ENCODE measurements at places on chromosomes 4 and X.

- DNase-seq, result no peak
Measured at GRCh38 chr4:47715716-47716416, 122.0 kb downstream of the CORIN start.

- DNase-seq, result no peak
Measured at GRCh38 chrX:115970718-115971117, 199.8 kb upstream of the AGTR2 start.

DNA sequence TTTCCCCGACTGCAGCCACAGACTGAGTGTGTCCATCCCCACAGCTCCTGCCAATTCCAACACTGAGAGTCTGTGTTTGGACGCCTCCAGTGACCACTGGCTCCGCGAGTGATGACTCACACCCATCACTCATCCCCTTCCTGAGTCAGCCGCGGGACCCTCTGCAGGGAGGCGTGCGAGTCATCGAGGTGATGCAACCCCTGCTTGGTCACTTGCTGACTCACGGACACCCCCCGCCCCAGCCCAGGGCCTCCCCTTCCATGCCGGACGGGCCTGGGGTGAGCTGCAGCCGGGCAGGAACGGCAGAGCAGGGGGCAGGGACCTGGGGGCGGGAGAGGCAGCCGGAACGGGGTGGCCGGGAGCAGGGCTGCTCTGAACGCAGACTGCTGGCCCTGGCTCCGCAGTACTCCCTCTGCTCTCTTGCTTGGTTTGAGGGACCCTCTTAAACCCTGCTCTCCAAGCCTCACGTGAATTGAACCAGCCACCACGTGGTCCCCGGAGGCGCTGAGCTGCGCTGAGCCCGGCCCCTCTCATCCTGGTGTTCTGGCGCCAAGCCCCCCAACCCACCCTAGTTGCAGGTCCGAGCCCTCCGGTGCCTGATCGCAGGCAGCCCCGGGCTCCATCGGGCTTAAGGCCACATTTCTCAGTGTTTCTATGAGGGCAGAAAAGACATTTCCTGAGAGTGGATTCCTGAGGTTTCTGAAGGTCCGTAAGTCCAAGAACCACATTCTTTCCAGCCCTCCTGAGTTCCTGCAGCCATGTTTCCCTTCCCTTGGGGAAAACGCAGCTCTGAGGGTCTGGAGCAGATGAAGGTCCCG is 32.4 kb downstream of the FGFRL1 start:
- peak; percentile 98 for DNase-seq

- no peak for DNase-seq
Measured at GRCh38 chrX:17361620-17362019, 13.4 kb upstream of the NHS start.

DNA sequence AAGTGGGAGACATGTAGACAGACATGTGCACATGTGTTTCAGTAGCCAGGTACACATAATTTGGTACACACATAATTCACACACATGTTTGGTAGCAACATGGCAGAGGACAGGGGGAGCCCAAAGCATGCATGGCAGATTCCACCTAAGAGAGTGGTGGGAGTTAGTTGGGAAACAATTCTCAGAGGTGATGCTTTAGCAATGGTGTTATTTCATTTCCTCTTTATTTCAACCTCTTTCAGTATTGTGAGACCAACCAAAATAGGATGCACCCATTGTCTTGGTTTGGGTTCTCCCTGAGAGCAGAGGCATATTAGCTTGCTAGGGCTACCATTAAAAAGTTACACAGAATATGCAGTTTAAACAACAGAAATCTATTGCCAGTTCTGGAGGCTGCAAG is 92.2 kb upstream of the ANXA3 start:
- no peak for DNase-seq

GRCh38 chrX:66176134-66176533 is 12.1 kb downstream of the HEPH start:
- no peak for DNase-seq

- DNase-seq, result no peak
Measured at GRCh38 chr4:74023709-74024108, 14.8 kb downstream of the CXCL3 start.

DNA sequence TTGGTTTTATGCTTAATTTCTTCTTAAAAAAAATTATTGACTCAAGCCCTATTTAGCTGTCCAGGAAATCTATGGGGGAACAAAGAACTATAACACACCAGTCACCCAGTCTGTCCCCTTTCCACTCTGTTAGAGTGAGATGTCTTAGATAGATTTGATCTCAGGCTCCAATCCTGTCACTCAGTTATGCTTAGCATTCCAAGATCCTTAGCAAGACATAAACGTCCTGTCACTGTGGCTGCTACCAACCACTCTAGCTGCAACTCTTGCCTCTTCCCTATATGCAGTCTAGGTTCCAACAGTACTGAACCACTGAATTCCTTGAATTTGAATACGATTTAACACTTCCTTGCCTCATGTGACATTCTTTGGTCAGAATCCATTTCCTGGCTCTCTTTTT is 241.9 kb upstream of the NWD2 start:
- no peak for DNase-seq

DNA sequence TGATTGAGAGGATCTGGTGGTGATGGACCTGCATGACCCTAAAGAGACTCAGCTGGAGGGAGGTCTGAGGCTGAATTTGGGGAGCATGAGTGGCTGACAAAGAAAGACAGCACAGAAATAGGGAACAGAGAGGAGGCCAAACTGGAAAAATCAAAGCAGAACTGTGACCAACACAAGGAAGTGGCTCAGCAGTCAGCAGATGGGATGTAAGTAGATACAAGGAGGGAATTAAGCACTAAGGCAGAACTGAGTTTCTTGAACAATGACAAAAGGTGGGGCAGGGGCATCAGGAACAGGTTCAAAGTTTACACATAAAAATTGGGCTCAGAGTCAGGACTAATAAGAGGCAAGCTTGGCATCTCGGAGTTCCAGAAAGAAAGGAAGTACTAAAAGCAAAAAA is 144.3 kb upstream of the KLF3 start:
- DNase-seq, result no peak

DNA sequence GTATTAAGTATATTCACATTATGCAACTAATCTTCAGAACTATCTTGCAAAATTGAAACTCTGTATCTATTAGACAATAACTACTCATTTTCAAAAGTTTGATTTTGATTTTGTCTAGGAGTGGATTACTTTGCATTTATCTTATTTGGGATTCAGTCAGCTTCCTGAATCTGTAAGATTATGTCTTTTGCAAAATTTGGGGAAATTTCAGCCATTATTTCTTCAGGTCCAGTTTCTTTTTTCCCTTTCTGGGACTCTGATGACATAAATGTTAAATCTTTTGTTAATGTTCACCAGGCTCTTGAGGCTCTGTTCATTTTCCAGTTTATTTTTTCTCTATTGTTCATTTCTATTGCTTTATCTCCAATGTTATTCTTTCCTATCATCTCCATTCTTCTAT is 15.0 kb downstream of the RPS6KA3 start:
- no peak for DNase-seq

DNA sequence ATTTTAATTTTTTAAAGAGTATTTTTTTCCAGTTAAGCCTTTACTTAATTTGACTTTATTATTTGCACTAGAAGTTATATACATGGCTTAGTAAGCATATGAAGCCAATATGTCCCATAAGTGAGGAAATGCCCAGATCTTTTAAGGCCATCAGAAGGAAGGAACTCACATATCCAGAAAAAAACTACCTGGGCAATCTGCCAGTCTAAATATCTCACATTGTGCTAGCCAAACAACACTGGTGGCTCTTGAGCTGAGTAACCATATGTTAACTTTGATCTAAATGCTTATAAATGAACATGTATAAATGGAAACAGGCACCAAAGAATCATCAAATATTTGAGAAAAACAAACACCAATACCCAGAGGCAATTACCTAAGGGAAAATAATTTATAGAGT is 138.6 kb upstream of the APOOL start:
- DNase-seq, result no peak

GRCh38 chr4:109959195-109959594 is 46.5 kb downstream of the EGF start:
- no peak for DNase-seq

GRCh38 chr4:120733968-120734367 is 188.6 kb downstream of the PRDM5 start:
- DNase-seq, result no peak

DNA sequence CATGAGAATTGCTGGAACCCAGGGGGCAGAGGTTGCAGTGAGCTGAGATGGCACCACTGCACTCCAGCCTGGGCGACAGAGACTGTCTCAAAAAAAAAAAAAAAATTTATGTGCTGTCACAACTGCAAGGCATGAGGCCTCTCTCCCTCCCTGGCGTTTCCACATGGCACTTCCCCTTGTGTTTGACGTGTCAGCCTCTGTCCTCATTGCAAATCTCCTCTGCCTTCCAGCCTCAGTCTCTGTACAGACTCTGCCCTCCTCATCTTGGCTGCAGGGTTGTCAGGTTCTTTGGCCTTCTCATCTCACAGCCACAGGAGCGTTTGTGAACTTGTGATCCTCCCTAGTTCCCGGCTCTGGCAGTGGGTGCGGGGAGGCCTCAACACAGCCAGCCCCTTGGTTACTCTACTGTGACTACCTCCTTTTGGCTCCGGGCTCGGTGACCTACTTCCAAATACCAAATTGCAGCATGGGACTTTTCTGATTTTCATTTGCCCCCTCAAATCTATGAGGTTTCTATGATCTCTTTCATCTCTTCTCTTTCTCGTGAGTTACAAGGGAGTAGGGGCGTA is 250.0 kb downstream of the CBR4 start:
- peak; percentile 56 for DNase-seq

DNA sequence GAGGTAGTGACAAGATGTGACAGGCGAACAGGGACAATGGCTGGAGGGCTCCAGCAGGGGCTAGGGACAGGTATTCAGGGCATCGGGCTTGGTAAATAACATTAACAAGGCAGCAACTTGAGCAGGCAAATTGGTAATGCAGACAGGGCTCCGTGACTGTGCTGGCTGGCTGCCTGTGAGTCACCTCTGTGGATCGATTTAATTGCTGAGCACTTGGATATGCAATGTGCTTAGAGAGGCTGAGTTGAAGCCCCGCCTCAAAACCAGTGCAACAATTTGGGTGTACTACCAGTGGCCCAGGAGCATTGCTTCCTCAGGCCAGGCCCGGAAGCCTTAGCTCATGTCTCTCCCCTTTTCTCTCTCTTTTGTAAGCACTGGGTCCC is 19.5 kb downstream of the CNGA2 start:
- no peak for DNase-seq

- DNase-seq, result no peak
Measured at GRCh38 chr4:90958256-90958895, 831.2 kb downstream of the CCSER1 start.

GRCh38 chr4:5992171-5992827 is 25.9 kb downstream of the C4orf50 start:
- peak; percentile 60 for DNase-seq

- DNase-seq, result no peak
Measured at GRCh38 chr4:145524552-145524951, 42.9 kb downstream of the SMAD1 start.

GRCh38 chrX:88604433-88605221 is 142.4 kb upstream of the CPXCR1 start:
- DNase-seq, result no peak

- no peak for DNase-seq
Measured at GRCh38 chr4:165597581-165598480, 219.0 kb downstream of the CPE start.

GRCh38 chr4:111512081-111512783 is 633.0 kb upstream of the FAM241A start:
- DNase-seq, result no peak

DNA sequence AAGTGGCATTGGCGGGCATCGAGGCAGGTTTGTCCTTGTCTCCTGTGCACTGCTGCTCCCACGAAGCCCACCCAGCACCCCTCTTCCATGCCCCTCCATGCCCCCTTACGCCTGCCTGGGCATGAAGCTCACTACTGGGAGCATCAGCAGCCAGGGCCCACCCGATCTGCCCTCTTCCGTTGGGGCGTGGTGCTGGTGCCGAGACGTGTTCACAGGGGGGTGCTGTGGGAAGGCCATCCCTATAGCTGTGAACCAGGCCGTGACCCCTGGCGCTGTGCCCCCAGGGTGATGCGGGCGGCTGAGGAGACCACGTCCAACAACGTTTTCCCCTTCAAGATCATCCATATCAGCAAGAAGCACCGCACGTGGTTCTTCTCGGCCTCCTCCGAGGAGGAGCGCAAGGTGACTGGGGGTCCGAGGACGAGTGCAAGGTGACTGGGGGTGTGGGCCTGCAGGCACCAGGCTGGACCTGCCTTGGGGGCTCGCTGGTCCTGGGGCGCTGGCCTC is 19.3 kb upstream of the ADD1 start:
- DNase-seq, result peak; percentile 15

DNA sequence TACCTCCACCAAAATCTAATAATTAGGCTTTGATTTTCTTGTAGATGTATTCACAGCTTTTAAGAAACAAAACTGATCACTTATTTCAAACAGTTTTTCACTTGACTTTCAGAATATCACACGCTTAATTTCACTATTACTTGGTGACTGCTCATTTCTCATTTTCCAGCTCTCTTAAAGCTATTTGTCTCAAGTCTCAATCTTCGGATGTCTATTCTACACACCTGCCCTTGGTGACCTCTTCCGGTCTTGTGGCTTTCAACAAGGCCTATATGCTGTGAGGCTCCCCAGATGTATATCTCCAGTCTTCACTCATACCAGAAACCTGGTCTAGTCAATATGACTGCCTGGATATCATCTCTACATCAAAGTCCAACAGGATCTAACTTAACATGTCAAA is 34.9 kb upstream of the ANXA10 start:
- no peak for DNase-seq

GRCh38 chrX:20066968-20067708 is 49.6 kb downstream of the MAP7D2 start:
- DNase-seq, result no peak

DNA sequence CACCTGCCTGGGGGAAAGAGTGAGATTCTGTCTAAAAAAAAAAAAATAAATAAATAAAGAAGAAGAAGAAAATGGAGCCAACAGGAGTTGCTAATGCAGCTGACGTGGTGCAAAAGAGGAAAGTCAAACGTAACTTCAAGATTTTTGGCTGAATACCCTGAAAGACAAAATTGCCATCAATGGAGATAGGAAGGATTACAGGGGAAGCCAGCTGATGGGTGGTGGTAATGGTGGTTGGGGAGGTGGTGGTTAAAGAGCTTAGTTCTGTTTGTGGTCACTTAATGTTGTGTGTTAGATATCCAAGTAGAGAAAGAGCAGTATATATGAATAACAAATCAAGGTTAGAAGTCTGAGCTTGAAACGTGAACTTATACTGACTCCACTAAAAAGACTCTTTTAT is 225.4 kb downstream of the ARHGAP24 start:
- DNase-seq, result no peak

- no peak for DNase-seq
Measured at GRCh38 chrX:1592470-1593142, 1.2 kb downstream of the AKAP17A start.

Data from tibial artery (tissue), 4 donors.